ENCODE measurements at places on chromosomes 7 and 10.

- DNase-seq = peak; percentile 2
These were observed 32.5 kb downstream of the TRUB1 start for GRCh38 chr10:114970515-114970914.

- DNase-seq = no peak
These were observed 95.4 kb downstream of the TES start for GRCh38 chr7:116305485-116306408.

DNA sequence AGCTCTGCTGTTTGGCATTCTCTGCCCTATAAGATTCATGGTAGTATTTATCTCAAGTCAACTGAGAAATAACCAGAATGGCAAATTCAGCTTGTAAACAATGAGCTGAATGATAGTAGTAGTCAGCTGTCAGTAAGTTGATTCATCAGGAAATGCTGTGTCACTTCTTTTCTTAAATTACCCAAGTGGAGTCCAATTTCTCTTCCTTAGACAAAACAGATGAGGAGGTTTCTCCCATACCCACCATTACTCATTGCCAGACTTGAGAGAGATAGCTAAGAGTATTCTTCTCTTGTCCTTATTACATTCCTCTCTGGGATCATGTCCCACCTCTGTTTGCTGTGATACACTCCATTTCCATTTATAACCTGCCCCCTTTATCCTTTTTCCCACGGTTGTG lies 159.8 kb upstream of the STEAP1 start:
- no peak for DNase-seq

- DNase-seq = no peak
These were observed 3.2 kb upstream of the IGFBP3 start for GRCh38 chr7:45924283-45924682.

- no peak for DNase-seq
These were observed 1.4 kb downstream of the ETV1 start for GRCh38 chr7:13988065-13988464.

DNA sequence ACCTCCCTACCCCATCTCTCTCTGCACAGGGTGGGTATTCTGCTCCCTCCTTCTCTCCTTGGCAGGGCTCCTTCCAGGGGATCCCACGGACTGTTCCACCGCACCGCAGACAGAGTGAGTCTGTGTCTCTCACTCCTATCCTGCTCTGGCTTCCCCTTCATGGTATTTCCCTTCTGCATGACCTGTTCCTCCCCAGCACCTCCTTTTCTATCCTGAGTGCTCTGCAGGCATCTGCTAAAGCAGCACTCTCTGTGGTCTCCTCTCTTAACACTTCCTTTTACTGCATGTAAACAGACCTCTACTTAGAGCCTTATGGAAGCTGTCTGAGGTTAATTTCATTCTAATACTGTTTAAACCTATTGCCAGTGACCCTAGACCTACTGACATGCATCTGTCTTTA lies 171.5 kb downstream of the CCSER2 start:
- DNase-seq = no peak

DNA sequence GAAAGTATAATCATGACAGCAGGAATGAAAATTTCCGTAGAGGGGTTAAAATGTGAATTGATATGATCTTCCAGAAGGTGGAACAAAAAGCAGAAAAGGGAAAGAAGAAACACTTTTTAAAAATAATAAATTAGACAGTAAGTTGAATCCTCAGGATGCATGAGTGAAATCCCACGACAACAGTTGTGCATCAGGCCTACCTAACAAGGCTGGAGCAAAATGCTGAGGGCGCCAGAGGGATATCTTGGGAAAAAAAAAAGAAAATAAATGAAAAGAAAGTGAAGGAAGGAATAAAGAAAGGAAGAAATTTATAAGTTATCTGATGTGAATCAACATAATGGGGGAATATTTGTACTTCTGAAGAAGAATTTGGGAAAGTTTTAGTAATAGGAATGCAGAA lies 13.0 kb upstream of the HUS1 start:
- DNase-seq = no peak

- DNase-seq = no peak
These were observed 636.2 kb upstream of the IGFBP3 start for GRCh38 chr7:46557295-46557711.

- DNase-seq = no peak
These were observed 319.7 kb upstream of the SP4 start for GRCh38 chr7:21108182-21108581.

GRCh38 chr7:75033826-75034225 lies 39.8 kb downstream of the RCC1L start:
- DNase-seq = no peak

- no peak for DNase-seq
These were observed 86.2 kb downstream of the ZRANB1 start for GRCh38 chr10:125027871-125028869.

- DNase-seq = no peak
These were observed 53.0 kb downstream of the HDAC9 start for GRCh38 chr7:18548534-18548933.

GRCh38 chr10:24910574-24910973 lies 41.8 kb downstream of the PRTFDC1 start:
- no peak for DNase-seq

DNA sequence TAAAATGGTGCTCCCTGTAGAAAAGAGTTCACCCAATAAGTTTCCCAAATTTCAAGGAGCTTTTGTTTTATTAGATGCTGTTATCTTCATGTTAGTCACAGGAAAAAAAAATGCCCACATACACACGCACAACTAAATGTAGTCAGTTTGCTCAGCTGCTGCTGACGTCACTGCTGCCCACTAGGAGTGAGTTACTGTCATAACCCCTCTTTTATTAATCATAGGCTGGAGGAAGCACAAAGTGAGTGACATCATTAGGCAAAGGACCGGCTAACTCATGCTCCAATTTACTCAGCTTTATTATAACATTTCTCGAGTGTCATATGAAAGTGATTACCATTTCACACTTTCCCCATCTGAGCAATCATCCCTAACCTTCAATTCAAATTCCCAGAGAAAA lies 6.7 kb upstream of the INHBA start:
- no peak for DNase-seq

DNA sequence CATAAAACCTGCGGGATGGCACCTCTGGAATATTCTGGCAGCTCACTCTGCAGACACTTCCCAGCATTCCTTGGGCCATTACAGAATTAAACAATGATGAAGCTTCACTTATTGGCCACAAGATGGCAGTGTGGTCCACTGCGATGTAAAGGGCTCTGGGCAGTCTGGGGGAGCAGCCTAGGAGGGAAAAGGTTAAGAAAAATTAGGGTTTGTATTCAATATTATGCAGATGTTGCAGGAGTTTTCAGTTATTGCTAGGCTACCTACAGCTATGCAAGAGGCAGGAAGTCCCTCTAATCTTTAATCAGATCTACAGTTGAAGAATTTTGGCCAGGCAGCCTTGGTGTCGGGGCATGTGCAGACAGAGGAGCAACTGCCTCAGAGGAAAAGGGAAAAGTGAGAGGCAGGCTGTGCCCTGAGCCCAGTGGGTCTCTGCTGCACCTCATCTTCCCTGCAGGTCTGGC lies 233.2 kb upstream of the PRSS1 start:
- no peak for DNase-seq

DNA sequence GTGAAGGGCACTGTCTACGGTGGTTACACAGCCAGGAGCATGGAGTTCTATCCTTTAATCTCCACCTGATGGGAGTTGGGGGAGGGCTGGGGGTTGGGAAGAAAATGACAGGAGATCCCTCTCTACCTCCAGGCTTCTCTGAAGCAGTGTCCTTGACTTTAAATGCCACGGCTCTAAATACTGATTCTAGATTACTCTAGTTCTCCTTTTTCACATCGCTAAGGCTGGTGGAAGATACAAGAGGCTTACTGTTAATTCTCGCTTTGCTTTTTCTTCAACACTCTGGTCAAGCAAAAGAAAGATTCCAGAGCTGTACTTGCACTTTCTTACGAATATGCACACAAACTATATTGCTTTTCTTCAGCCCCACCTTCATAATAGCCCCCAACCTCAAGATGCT lies 30.5 kb downstream of the ARL3 start:
- DNase-seq = no peak

GRCh38 chr7:98627413-98627790 lies 10.3 kb downstream of the NPTX2 start:
- no peak for DNase-seq

DNA sequence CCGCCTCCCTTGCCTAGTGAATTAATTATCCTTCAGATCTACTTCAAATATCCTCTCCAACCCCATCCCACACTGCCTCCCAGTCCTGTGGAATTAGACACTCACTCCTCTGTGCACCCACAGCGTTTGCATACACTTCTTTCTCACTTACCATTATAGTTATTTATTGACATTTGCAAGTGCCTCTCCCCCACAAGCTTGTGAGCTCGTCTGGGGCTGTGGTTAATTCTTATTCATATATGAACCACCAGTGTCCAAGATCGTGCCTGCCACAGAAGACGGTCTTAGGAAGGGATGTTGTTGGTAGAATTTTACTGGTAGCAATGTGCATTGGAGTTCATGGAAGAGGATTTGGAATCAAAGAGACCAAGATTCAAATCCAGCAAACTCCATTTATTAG lies 68.1 kb upstream of the AOAH start:
- DNase-seq = no peak

DNA sequence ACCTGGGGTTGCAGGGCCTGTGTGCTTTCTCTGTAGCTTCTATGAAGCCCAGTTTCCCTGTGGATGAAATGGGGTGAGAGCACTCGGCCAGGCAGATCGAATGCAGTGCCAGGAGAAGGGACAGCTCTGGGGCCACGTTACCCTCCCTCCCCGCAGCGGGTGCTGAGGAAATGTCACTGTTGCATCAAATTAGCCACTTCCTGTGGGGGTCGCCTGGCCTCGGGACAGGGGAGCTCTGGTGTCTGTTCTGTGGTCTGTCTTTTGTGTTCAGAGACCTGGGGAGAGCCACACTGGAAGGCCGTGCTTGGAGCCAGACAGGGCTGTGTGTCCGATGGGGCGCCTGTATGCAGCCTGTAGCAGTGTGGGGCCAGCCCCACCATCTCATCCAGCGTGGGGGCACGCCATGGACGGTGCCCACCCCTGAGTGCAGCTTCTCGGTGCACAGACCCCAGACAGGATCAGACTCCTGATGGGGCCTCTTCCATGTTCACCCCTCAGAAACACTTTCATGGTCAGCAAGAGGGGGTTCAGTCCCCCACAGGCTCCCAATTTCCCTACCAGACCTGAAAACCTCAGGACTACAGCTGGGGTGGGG lies 13.6 kb downstream of the TTYH3 start:
- DNase-seq = no peak
